Activated CD4-positive, alpha-beta T cell treated with anti-CD3 and anti-CD28 coated beads for 24 hours (primary cell): ENCODE measurements at places on chromosomes 2 and 18.

DNA sequence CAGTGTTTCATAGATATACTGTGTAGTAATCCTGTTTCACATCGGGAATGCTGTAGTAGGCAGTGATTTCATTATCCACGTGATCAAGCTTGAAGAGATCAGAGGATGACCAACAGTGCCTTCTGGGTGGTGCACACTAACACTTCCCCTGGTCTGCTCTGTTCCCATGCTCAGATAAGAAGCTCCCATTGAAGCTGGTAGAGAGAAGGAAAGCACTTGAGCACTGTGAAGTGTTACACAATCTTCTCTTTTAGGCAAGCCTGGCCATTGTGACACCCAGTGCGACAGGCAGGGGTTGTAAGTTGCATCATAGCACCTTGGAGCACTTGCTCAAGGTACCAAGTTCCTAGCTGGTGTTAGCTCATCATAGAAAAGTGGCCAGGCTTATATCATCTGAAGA, 30.6 kb upstream of the GPD2 start:
- no peak for DNase-seq

GRCh38 chr2:66490588-66491001, 55.7 kb downstream of the MEIS1 start:
- no peak for DNase-seq

GRCh38 chr2:176960061-176960460, 252.5 kb upstream of the HNRNPA3 start:
- DNase-seq, result no peak

DNA sequence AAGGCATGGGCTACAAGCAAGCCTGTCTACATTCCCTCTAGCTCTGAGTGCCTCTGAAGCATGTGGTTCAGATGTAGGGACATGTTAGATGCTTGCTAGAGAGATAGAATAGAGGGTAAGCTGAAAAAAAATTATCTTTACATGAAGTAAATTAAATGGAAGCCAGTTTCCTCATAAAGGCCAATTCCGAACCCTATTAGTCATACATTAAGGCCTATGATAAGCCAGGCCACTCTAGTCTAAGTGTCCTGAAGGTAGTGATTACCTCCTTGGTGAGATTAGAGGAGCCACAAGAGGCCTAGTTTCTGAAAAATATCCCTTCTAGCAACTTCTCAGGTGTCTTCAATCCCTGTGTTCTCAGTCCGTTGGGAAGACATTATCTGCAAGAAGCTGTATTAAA, 72.4 kb upstream of the NPAS2 start:
- no peak for DNase-seq

- no peak for DNase-seq
Observed at GRCh38 chr2:199861132-199861774, 10.3 kb upstream of the FTCDNL1 start.

- no peak for DNase-seq
Observed at GRCh38 chr18:50190926-50191325, 4.0 kb downstream of the MYO5B start.

DNA sequence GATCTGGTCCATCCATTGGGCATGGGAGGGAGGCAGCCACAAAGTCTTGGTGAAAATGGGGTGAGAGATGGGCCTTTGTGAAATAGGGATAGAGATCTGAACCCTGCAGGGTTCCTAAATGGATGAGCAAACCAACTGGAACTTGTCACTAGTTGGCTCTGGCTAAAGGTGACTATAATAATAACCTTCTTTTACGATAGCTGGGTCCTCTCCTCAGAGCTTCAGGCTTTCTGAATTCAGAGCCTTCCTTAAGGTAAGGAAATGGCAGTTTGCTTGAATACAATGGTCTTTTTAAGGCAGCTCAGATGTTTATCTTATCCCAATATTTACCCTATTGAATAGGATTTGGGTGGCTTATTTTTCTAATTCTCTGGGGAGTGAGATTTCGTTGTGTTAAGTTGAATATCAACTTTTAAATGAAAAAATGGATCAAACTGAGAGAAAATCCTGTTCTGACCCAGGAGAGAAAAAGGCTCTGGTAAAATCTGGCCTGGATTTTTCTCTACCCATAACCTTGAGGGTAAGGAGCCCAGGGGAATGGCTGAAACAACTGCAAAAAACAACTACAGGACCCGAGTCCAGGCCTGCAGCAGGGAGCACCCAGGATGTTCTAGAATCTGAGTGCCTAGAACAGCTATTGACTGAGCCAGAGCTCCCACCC, 61.1 kb upstream of the CXCR4 start:
- no peak for DNase-seq
